ENCODE measurements at places on chromosomes 3 and 15.

GRCh38 chr3:49803465-49804140, 542 bp downstream of the INKA1 start:
- DNase-seq, result no peak

GRCh38 chr3:154602241-154602640, 172.3 kb upstream of the GPR149 start:
- no peak for DNase-seq

DNA sequence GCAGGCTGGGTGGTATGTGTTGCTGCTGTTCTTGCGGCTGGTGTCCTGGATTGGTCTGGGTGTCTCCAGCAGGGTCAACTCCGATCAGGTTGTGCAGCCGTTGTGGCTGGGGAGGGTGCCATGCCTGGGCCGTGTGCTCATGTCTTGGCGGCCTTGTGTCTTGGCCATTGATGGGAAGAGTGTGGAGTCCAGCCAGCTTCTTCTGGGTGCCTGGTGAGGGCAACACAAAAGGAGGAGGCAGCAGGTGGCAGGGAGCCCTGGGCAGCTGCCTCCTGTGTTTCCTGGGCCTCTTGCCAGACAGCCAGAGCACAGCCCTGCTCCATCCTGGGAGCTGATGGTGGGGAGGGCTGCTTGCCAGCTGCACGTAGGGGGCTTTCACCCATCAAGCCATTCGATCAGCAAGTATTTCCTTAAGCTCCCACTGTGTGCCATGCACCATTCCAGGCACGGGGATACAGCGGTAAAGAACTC, 4.3 kb downstream of the CHAC1 start:
- DNase-seq, result no peak

DNA sequence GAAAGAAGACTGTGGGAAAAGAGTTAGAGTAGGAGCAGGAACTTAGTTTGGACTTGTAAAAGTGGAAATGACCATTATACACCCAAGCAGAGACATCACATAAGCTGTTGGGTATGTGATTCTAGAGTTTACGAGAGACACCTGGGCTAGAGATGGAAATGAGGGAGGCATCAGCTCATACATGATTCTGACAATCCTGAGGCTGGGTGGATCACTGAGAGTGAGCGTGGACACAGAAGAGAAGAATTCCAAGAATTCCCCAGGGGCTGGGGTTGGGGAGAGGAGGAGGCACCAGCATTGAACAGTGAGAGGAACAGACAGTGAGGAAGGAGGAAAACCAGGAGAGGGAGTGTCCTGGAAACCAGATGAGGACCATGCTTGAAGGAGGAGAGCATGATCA, 113.5 kb downstream of the KCNAB1 start:
- DNase-seq, result no peak

DNA sequence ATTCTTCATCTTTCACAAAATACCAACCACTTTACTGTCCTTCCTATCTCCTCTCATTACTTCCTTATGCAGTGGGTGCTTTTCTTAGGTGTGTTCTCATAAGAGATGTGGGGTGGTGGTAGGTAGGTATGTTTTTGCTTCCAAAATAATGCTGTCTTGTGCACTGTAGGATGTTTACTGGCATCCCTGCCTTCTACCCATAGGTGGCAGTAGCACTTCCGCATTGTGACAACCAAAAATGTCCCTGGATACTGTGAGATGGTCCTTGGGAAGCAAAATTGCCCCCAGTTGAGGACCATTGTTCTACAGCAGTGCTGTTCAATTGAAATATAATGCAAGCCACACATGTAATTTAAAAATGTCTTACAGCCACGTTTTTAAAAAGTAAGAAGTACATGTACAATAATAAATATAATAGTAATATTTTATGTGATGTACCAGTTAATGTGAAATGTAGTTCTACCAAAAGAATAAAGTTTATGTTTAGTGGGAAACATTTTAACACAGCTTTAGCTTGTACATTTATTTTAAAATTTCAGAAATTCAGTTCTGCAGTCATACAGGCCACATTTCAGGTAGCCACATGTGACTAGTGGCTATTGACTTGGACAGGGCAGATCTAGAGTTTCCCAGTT, 75.2 kb downstream of the NEO1 start:
- DNase-seq, result no peak

GRCh38 chr3:194382892-194383223, 13.3 kb upstream of the LRRC15 start:
- no peak for DNase-seq

GRCh38 chr3:147915057-147915456, 505.9 kb downstream of the ZIC1 start:
- peak; percentile 55 for DNase-seq

GRCh38 chr15:27509014-27509413, 538.0 kb downstream of the GABRG3 start:
- no peak for DNase-seq

DNA sequence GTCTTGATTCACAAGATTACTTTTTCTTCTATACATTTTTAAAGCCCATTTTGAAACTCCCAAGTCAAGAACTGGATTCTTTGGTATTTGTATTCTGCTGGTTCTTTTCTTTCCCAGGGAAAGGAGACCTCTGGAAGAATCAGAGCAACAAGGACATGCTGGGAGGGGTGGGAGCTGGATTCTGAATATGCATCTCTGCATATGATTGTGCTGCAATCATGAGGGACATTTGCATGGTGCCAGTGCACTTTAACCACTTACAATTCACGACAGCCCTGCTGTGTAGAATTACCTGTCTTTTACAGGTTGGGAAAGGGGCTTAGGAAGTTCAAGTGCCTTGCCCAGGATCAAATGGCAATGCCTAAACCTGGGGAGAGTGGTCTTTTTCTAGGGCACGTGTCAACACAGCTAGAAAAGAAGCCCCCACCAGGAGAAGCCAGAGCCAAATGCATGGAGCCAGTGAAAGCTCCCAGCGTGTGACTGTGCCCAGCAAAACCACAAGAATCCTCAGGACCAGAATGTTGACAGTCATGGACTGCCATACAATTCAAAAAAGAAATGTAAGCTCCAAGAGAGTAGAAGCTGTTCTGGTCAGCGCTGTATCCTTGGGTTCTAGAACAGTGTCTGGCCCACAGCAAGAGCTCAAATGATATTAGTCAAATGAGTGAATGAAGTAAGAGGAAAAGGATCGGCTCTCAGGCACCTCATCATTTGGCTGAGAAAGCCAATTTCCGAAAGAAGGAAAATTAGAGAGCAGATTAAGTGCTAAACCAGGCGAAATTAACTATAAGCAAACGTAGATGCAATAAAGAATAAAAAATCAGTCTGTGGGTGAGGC, 84.5 kb upstream of the MEF2A start:
- no peak for DNase-seq

DNA sequence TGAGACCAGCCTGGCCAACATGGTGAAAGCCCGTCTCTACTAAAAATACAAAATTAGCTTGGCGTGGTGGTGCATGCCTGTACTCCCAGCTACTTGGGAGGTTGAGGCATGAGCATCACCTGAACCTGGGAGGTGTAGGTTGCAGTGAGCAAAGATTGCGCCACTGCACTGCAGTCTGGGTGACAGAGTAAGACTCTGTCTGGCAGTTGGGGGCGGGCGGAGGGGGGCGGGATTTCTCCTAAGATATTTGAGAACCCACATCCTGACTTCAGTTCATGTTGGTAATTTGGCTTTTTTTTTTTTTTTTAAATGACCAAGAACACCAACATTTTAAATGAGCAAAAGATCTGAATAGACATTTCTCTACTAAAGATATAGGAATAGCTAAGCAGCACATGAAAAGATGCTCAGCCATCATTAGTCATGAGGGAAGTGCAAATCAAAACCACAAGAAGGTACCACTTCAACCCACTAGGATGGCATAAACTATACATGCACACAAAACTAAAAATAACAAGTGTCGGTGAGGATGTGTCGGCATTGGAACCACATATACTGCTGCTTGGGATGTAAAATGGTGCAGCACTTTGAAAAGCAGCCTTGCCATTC, 75.6 kb upstream of the LMOD3 start:
- DNase-seq, result no peak

- no peak for DNase-seq
Measured at GRCh38 chr3:38111696-38112377, 25.1 kb downstream of the ACAA1 start.

Measured in AG09309 (cell line).